NCI-H2081 treated with DMSO at 0.1 percent for 48 hours (cell line): ENCODE measurements at places on chromosomes 6 and 20.

DNA sequence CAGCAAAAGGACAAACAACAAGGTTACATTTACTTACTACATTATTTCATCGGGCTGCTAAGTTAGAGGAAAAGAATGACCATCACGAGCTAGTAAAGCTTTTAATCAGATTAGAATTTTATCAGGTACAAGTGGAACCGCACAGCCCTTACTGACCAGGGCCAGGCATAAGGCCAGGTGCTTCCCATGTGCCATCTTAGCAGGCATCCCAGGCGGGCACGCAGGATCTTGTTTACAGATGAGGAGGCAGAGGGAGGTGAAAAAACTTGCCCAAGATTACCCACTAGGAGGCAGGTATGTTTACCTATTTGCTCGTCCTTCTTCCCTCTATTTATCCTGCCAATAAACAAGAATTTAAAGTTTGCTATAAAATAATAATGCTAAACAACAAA lies 10.7 kb downstream of the EZR start:
- no peak for DNase-seq

GRCh38 chr6:154709621-154710020 lies 23.6 kb upstream of the SCAF8 start:
- DNase-seq = no peak

- no peak for DNase-seq
These were observed at the start of gene CGA for GRCh38 chr6:87095087-87095509. TSS of gene CGA (minus strand) at chr6:87095106. CDS start at chr6:87088200, 6,906 bp downstream.

- no peak for DNase-seq
These were observed 2.0 kb upstream of the SPACA1 start for GRCh38 chr6:88045521-88046136.

GRCh38 chr20:22371843-22372242 lies 212.5 kb downstream of the FOXA2 start:
- DNase-seq = no peak

- DNase-seq = no peak
These were observed 121.7 kb upstream of the NXT1 start for GRCh38 chr20:23228912-23229311.

GRCh38 chr20:8932192-8933165 lies 136.4 kb upstream of the PLCB4 start:
- no peak for DNase-seq

GRCh38 chr20:23691675-23692074 lies 2.8 kb upstream of the CST4 start:
- no peak for DNase-seq

DNA sequence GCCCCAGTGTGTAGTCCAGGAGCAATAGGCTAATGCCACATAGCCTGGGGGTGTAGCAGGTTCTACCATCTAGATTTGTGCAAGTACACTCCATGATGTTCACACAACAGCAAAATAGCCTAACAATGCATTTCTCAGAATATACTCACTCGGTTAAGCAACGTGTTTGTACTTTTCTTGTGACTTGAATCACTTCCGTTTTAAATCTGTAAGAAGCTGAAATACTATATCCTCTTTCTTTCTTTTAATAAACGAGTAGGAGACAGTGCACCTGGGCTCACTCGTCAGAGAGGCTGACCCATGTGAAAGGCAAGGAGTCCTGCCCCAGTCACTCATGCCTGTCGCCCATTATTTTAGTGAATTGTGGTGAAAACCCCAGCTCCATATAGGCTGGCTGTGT lies 201.6 kb downstream of the FOXA2 start:
- DNase-seq = no peak

DNA sequence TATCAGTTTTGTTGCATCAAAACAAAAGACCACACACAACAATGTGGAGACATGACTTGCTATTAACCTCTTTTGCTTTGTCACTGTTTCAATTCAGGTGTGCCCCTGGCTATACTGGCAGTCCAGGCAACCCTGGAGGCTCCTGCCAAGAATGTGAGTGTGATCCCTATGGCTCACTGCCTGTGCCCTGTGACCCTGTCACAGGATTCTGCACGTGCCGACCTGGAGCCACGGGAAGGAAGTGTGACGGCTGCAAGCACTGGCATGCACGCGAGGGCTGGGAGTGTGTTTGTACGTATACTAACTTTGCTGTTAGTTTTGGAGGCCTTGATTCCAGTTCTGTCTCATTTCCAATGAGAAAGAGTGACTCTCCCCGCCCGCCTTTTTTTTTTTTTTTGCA lies 356.9 kb downstream of the ARHGAP18 start:
- no peak for DNase-seq

GRCh38 chr6:89140347-89141156 lies 5.3 kb upstream of the PM20D2 start:
- DNase-seq = no peak

DNA sequence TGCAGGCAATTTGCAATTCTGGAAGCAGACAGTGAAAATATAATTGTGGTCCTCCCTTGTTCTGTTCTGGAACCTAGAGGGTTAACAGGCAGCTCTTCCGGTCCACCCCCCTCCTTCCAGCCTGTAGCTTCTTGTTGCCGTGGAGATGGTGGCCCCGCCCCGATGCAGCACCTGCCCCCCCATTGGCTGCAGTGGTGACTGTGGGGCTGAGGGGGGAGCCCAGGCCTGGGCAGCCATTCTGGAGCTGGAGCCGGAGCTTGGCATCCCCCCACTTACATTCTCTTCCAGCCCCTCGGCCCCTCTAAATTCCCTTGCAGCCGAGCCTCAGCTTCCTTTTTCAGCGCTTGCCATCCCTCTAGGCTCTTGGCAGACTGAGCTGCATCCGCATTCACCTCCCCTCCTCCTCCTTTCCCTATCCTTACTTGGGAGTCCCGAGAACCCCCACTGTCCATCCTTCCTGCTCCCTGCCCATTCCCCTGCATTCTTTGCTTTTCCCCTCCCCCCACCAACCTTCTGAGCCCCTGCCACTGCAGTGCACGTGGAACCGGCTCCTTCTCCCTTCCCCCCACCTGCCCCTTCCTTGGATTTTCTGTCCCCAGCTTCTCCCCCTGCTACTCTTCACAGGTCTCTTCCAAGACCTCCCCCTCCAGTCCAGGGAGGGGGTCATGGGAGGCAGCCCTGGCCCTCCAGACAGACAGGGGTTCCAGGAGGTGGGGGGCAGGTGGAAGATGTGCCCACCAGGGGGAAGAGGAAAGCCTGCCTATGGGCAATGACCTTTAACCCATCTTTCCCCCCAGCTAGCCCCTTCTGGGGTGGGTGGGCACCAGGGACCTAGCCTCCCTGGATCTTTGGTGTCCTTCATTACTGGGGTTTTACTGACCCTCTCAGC lies 11.4 kb downstream of the SYNGAP1 start:
- no peak for DNase-seq

DNA sequence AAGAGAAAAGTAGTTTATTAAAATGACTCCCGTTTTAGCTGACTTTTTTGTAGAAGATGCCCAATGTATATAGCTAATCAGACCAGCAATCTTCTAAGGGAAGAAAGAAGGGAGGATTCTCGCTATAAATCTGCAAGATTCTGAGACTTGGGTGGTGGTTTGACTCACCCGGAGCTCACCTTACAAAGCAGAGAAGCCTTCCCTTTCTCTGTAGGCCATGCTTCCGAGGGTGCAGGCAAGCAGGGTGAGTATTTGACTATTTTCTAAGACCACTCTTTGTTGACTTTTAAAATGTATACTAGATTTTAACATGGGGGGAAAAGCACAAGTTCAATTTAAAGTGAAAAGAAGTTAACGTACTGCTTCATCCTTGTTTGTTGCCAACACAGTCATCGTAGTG lies 2.7 kb downstream of the OLIG3 start:
- DNase-seq = no peak
